Activated T-cell treated with anti-CD3 and anti-CD28 coated beads for 24 hours (primary cell): ENCODE measurements at places on chromosomes 5 and 9.

- DNase-seq: no peak
These were observed 36.2 kb downstream of the IPPK start for GRCh38 chr9:92633614-92634278.

DNA sequence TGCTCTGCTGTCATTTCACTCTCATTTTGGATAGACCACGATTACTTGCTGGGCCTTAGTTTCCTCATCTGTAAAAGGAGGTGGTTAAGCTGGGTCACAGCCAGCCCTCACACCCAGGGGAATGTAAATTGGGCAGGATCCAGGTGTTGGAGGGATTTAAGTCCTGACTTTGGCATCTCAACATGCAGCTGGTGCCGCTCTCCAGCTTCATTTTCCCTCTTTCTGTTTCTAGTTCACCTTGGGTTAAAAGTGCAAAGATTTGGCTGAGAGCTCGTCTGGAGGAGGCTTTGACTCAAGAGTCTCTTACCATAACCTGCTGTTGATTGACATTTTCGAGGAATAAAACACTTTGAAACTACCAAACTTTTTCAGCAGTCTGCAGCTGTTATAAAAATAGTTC, 144.3 kb upstream of the DHFR start:
- no peak for DNase-seq

- DNase-seq: no peak
These were observed 555.6 kb downstream of the PRR16 start for GRCh38 chr5:121019734-121020133.

DNA sequence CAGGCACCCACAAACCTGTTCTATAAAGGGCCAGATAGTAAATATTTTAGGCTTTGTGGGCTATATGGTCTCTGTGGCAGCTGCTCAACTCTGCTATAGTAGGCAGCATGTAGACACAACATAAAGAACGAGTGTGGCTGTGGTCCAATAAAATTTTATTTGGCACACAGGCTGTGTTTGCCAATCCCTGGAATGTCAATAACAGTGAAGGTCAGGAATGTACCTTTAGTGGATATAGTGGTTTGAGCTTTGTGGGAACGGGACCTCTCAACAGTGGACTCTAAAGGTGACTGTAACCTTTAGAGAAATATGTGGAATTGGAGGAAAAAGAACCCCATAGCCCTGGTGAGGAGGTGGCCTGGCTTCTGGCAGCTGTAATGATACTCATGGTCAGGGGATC, 145.2 kb downstream of the MAST4 start:
- DNase-seq: no peak

DNA sequence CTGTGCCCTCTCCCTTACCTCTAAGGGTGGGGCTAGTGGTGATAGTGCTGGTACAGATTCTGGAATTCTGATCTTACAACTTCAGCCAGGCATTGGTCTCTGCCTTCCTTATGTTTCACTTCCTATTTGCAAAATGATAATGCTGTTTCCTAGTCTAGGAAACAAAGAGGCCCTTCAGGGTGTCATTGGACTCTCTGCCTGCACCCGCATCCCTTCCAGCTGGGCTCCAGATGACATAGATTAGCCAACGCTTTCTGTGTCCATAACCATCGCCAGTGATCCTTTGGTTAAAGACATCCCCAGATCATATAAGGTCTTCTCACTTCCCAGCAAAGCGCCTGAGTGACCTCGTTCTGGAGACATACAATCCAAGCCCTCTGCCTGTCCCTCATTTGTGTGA, 180.7 kb downstream of the ERCC6L2 start:
- no peak for DNase-seq

DNA sequence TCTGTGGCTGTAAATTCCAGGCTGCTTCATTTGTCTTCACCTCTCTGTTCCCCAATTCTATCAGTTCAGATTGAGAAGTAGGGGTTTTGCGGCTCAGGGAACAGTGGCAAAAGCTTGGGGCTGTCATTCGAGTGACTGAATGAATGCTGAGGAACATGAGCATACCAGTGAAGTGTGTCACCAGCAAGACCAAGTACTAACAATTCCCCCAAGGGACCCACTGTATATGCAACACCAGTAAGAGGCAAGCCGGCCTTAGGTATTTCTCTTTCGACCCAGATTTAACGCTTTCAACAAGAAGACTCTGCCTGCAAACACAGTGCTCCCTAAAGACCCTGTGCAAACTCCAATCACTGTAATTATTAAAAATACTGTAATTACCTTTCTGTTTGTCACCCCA, 25.8 kb downstream of the KLHL3 start:
- no peak for DNase-seq

GRCh38 chr5:81755320-81755719, 4.4 kb upstream of the SSBP2 start:
- DNase-seq: no peak

DNA sequence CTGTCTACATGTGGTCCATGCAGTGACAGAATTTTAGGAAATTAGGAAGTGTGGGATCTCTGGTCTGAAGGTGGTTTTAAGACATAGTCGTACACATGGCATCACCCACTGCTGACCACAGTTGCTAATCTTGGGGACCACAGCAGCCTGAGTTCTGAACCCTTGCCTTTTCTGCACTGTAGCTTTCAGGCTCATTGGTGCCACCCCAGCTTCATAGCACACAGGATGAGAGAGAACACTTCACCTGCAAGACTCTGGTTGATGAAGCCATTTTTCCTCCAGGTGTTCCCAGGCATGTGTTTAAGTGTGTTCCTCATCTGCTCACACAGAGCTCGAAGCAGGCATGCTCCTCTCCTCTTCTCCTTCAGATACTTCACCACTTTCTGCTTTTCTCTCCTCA, 68.2 kb upstream of the S1PR3 start:
- no peak for DNase-seq
